ENCODE measurements at places on chromosomes 13 and 19. TPM values are rescaled to one million over a fixed set of nuclear protein-coding genes. Genes with fewer than 3 reads are reported as not detected.

GRCh38 chr19:15864824-15865223 lies 33.0 kb downstream of the CYP4F2 start:
- no peak for DNase-seq

Gene CGB2
- not detected for total RNA-seq

DNA sequence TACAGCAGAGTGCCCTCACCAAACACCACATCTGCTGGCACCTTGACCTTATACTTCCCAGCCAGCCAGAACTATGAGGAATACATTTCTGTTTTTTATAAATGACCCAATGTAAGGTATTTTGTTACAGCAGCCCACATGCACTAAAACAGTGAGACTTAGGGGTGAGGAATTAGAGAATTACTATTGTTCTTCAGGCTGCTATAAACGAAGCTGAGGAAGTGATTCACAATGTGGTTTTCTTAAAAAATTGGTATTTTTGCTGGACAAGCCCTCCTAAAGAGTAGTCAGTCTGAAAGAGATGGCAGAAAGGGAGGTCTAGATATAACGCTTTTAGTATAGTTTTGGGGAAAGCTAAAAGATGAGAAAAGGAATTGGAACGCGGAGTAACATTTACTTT lies 101.0 kb downstream of the SLITRK6 start:
- no peak for DNase-seq

Gene COX6B2
- not detected for total RNA-seq
